Activated CD8-positive, alpha-beta memory T cell treated with anti-CD3 and anti-CD28 coated beads for 24 hours (primary cell): ENCODE measurements at places on chromosomes 1 and 21.

DNA sequence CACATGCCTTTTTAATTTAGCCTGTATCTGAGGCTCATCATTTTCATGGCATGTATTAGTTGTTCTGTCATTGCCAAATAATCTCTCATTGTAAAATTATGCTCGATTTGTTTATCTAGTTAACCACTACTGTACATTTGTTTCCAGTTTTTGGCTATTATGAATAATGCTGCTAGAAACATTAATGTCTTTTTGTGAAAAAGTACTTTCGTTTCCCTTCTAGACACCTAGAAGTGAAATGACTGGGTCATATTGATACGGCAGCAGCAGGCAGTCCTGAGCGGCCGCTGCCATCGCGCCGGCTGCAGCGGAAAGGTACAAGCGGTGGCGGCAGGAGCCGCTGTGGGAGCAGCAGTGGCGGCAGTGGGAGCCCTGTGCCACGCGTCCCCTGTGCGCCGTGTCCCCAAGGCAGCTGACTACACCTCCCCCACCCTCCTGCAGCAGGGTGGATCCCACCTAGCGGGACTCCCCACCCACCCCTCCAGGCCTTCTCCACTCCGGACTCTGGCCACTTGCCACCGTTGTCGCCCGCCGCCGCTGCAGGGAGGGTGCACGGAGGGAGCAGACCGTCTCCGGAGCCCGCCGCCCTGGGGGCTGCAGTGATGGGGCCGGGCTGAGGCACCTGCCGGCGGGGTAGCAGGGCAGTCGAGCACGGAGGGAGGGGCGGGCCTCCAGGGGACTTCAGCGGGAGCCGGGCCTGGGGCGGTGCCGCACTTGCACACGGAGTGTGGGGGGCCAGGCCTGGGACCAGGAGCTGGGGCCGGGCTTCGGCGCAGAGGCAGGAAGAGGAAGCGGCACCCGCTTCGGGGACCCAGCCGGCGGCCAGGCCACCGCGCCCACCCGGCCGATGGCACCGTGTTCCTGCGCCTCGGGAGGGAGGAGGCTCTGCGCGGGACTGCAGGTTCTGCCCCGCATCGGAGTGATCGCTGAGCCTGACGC lies 66.8 kb upstream of the RGS7 start:
- peak; percentile 56 for DNase-seq

DNA sequence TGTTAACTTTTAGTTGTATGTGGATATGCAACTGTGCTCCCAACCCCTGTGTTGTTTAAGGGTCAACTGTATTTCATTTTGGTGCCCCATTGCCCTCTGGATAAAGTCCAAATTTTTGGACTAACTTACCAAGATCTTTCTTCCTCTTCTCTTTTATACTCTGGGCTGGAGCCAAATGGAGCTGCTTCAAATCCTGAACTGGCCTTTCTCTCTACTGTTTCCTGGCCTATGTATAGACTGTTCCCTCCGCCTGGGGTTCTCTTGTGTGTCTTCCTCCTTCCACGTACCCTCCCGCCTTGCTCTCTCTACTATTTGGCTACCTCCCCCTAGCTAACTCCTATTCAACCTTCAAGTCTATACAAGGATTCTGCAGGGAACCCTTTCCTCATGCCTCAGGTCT lies 8.4 kb upstream of the CDC14A start:
- DNase-seq = no peak

- no peak for DNase-seq
These were observed 48.6 kb upstream of the ASPM start for GRCh38 chr1:197195100-197195499.

GRCh38 chr1:162136760-162137159 lies 67.3 kb downstream of the NOS1AP start:
- no peak for DNase-seq

DNA sequence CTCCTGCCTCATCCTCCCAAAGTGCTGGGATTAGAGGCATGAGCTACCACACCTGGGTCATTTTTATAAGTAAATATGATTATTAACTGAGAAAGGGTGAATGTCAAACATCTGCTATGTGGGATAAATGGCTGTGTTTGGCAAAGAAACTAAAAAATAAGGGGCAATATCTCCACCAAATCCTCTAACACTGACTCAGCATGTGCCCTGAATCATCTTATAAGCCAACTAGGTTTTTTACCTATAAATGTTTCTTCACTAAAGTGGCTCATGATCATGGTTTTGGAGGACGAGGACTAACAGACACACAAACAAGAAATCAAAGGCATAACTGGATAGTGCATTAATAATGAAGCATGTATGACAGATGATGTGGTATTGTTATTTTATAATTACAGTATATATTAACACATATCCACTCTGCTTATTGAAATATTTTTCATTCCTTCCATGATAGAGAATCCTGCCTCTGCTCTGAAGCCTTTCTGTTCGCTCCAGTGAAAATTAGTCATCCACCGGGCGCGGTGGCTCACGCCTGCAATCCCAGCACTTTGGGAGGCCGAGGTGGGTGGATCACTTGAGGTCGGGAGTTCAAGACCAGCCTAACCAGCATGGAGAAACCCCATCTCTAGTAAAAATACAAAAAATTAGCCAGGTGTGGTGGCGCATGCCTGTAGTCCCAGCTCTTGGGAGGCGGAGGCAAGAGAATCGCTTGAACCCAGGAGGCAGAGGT lies 11.7 kb upstream of the ARHGAP29 start:
- DNase-seq = no peak

DNA sequence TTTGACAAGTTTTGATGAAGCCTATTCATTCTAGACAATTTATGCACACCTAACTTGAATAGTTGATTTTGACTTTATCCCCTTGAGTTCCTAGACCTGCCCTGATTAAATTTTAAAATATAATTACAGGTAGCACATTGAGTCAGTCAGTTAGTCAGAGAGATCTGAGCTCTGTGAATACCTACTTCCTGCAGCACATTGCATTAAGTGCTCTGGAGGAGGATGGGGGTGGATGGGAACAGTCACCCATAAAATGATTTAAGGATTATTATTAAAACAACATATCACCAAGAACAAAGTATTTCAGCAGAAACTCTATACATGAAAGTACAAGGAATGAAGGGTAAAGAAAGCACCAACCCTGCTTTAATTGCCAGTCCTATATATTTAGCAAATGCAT lies 11.8 kb upstream of the RPF1 start:
- DNase-seq = no peak
